ENCODE measurements at places on chromosomes 1 and 21.

GRCh38 chr21:38039841-38040240 lies 123.6 kb upstream of the KCNJ6 start:
- DNase-seq = no peak

- no peak for DNase-seq
Measured at GRCh38 chr1:208303743-208304712, 59.8 kb upstream of the PLXNA2 start.

- no peak for DNase-seq
Measured at GRCh38 chr1:12525311-12526181, 92.5 kb downstream of the DHRS3 start.

GRCh38 chr1:227136210-227136820 lies 182.0 kb downstream of the CDC42BPA start:
- DNase-seq = no peak

DNA sequence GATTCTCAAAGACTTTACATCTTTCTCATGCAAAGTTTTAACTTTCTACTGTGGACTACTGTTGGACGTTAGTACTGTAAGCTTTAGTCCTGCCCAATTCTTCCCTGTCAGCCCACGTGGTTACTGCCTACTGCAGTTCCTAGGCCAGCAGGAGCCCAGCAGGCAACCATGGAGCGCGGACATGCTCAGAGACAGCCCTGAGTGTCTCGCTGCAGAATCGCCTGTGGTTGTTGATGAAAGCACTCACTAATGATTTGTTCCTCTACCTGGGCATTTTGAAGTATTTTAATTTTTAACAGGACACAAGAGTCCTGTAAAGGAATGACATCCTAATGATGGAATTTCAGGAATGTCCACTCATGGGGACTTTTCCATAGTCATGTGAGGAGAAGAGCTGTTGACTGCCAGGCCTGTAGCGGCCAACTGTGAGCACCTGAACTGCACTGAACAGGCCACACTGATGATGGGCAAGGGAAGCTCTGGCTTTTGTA lies 44.1 kb downstream of the PGBD5 start:
- no peak for DNase-seq
